Activated T-cell treated with anti-CD3 and anti-CD28 coated beads, Interleukin-2, amount 50 U/mL, for 72 hours (primary cell): ENCODE measurements at places on chromosomes 12 and 14.

GRCh38 chr12:41184864-41185263 is 3.3 kb upstream of the PDZRN4 start:
- DNase-seq = no peak

GRCh38 chr14:75435473-75435872 is 7.7 kb downstream of the JDP2 start:
- no peak for DNase-seq

- no peak for DNase-seq
These were observed 22.3 kb downstream of the MNAT1 start for GRCh38 chr14:60756847-60757246.

GRCh38 chr12:20122274-20122673 is 246.1 kb upstream of the PDE3A start:
- DNase-seq = no peak

GRCh38 chr12:122724641-122725243 is 5.9 kb downstream of the HCAR1 start:
- DNase-seq = no peak

DNA sequence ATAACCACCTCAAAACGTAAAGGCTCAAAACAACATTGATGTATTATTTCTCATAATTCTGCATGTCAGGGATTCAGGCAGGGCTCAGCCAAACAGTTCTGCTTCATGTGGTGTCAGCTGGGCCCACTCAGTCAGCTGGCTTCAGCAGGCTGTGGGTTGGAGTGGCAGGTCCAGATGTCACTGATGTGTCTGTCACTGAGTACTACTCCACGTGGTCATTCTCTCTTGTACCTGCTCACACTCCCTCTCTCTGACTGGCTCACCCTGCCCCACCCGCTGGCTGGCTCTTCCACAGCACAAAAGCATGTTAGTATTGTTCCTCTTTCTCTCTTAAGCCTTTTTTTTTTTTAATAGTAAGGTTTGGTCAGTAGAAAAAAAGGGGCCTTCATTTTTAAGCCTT is 182.4 kb downstream of the DICER1 start:
- DNase-seq = no peak

DNA sequence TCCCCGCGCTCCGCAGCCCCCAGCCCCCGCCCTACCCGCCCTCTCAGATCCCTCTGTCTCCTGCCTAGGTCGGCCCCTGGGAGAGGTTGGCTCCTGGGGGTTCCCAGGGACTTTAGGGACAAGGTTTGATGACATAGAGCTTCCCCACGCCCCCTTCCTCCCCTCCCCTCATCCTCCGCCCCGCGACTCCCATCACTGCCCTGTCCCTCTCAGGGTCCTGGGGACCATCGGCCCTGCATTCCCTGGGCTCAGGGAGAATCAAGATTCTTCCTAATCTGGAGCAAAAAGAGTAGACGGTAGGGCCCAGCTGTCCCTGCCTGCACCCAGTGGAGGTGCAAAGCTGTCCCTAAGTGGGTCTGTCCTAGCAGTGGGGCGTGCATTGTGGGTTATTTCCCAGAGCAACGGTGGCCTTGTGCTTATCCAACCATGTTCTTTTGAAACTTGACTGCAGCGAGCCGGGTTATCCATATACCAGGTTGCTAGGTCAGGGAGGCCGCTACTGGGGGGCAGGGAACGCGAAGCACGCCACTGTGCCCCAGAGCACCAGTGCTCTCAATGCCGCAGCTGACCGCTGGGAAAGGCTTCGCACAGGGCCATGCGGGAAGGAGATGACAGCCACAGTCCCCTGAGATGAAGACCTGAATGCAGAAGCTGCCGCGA is 124.4 kb upstream of the PRMT8 start:
- no peak for DNase-seq

DNA sequence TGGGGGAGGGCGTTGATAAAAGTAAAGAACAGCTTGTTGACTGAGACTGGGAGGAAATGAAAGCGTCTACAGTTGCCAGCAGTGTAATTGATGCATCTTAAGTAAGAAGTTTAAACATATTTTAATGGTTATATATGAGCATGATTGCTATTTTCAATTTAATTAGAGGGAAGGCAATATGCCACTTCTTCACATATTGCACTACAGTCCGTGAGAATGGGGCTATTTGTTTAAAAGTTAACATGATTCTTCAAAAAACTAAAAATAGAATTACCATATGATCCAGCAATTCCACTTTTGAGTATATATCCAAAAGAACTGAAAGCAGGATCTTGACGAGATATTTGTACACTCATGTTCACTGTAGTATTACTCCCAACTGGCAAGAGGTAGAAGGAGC is 38.3 kb upstream of the PPP2R5E start:
- DNase-seq = no peak

- no peak for DNase-seq
These were observed 30.6 kb downstream of the TMEM132D start for GRCh38 chr12:129873111-129873832.

- DNase-seq = no peak
These were observed 85.8 kb downstream of the TMTC3 start for GRCh38 chr12:88227871-88228270.

GRCh38 chr12:94504386-94504785 is 44.7 kb upstream of the CEP83 start:
- DNase-seq = no peak

DNA sequence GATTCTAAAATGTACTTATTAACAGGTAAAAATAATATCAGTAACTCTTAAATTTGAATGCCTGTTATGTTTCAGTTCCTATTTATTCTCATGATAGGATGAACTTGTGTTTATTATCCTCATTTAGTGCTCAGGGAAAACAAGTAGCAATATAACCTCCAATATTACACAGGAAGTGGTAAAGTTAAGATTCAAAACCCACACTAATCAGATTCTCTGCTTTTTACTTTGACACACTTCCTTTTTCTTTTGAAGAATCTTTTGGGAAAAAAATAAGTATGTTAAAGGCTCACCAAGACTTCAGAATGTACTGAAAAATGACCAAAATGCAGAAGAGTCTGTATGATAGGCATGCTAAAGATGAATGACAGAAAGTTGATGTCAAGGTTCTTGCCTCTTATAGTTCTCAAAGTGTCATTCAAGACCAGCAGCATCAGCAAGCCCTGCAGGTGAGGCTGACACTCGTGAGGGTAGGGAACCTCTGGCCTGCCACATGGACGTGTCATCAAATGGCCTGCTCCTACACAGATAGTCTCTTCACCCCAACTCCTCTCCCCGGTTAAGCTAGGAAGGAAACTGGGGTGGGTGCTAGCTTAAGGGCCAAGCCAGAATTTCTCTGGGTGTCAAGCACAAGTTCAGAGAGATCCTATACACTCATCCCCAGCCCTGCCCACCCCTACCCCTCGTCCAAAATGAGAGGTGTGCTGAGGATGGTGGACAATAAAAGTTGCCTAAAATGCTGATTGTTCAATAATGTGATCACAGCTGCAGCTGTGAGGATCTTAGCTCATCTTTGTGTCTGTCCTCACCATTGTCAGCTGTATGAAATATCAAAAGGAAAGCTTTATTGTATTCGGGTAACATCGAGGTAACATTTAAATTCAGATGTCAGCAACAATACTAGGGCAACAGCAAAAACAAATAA is 6.3 kb downstream of the TBPL2 start:
- no peak for DNase-seq

- no peak for DNase-seq
These were observed 1.8 kb downstream of the CD63 start for GRCh38 chr12:55726971-55727370.

GRCh38 chr12:1357711-1358110 is 236.7 kb downstream of the FBXL14 start:
- no peak for DNase-seq

GRCh38 chr12:24852420-24852819 is 96.5 kb downstream of the BCAT1 start:
- DNase-seq = no peak

DNA sequence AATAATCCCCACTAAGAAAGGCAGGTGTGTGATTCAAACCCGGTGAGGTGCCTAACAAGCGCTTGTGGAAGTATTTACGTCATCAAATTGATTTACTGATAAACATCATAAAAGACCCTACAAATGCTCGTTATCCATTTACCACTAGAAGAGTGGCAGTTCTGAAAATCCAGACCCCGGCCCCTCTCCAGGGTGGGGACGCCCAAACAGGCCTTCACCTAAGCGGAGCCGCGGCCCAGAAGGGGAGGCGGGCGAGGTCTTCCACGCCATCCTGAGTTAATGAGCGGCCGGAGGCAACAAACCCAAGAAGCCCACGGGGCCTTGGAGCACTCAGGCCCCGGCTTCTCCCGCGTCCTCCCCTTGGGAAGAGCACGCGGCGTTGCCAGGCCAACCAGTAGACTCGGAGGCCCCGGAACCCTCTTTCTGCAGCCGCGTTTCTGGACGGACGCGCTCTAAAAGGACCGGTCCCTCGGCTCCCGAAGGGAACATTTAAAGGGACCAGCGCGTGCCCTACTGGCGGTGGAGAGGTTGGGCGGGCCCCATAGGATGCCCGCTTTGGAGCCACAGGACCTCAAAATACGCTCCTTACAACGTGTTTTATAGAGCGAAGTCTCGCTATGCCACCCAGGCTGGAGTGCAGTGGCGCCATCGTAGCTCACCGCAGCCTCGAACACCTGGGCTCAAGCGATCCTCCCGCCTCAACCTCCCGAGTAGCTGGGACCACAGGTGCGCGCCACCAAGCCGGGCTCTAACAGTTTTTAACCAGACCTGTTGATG is 3.5 kb downstream of the PTPN21 start:
- DNase-seq = peak; percentile 69

GRCh38 chr12:12837025-12837812 is 24.1 kb downstream of the DDX47 start:
- DNase-seq = peak; percentile 78

DNA sequence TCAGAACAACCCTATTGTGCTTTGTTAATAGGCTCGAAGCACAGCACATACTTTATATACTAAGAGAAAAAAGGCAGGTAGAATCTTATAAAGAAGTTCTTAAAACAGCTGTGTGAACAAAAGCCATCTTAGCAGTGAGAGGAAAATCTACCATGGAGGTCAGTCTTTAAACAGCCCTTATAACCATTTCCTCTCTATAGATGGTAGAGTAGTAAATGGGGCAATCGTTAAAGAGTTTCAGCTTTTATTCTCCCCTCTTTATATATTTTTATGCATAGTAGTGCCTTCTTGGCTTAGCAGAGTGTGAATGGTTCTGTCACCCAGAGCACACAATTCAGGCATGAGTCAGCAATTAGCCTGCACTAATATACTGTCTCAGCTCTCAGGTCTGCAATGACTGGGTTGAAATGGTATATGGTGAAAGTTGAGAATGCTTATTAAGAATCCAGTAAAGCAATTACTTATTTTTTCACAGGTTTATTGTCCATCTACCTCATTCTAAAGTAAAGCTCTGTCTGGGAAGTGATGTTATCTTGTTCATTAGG is 305.0 kb downstream of the NELL2 start:
- DNase-seq = no peak

DNA sequence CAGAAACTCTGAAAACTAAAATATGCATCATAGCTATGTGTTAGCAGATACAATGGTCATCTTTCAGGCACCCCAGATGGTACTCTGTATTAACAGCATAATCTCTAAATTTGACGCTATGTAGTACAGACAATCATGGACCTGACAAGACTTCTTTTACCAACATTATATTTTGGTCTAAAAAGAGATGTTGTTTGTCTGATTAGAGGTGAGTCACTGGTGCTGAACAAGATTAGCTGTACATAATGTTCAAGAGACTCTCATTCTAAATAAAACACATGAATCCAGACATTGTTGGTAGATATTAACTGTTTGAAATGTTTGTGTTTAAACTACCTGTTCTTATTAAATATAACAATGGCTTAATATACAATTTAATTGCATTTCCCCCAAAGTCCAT is 146.4 kb upstream of the LMNTD1 start:
- no peak for DNase-seq

- no peak for DNase-seq
These were observed 1.6 kb downstream of the GIT2 start for GRCh38 chr12:109994401-109995175.

GRCh38 chr12:68958322-68958721 is 25.4 kb upstream of the CPM start:
- DNase-seq = peak; percentile 66

- no peak for DNase-seq
These were observed 9.2 kb upstream of the RAD52 start for GRCh38 chr12:958588-959123.

GRCh38 chr14:36524874-36525745 is 5.1 kb upstream of the NKX2-1 start:
- DNase-seq = peak; percentile 52

GRCh38 chr14:92686900-92687427 is 61.5 kb downstream of the LGMN start:
- DNase-seq = peak; percentile 50

GRCh38 chr14:79417961-79418360 is 793.3 kb downstream of the DIO2 start:
- no peak for DNase-seq

DNA sequence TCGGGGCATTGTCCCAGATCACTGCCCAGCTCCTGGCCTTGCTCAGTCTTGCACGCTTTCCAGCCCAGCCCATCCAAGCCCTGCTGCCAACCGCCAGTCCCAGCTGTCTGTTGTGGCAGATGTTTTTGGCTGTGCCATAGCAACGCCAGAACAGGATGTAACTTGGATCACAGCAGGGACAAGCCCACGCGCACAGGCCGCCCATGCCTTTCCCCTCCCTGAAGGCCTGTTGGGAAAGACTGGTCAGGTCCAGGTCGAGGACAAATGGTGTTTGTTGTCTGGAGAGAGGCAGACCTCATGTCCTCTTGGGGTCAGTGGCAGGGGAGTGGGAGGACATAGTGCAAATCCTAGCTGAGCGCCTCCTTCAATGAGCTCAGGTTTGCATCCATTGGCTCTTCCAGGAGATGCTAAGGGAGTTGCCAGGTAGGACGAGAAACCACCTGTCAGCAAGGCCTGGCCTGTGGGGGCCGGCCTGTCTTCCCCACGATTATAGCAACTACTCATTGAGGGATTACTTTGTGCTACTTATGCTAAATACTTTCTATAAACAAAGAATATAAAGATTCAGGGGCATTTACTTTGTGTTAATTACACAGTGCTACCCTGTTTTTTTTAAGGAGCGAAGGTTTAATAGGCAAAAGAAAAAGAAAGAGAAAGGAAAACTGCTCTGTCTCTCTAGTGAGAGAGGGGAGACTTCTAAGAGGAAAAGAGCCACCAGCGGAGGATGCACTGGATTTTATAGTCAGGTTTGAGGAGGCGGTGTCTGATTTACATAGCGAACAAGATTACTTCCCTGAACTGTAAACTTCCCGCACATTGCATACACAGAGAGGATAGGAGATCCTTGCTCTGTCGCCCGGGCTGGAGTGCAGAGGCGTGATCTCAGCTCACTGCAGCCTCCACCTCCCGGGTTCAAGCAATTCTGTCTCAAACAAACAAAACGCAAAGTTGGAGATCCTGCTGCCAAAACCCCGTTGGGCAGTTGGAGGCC is 42.8 kb upstream of the CORO1C start:
- no peak for DNase-seq

GRCh38 chr12:114063435-114063834 is 97.3 kb upstream of the RBM19 start:
- no peak for DNase-seq

DNA sequence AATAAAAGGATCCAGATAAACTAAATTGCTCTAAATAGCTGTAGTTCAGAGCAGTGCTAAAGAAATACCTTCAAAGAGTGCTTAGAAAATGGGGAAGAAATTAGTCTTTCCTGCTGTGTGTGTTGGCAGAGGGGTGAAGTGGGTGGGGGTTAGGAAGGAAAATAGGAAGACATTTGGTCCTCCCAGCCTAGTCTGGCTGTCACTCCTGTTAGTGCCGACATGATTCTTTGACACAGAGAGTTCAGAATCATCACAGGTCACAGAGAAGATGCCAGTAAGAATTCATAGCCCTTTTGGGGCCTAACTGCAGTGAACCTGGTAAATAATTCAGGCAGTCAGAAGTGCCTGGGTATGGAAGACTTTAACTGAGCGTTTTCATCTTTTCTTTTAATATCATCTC is 74.8 kb downstream of the FLRT2 start:
- DNase-seq = no peak

GRCh38 chr12:22051114-22051698 is 5.2 kb downstream of the CMAS start:
- DNase-seq = no peak
